ENCODE measurements at places on chromosomes 2 and 18.

GRCh38 chr2:191714925-191715324 is 37.0 kb downstream of the NABP1 start:
- no peak for DNase-seq

DNA sequence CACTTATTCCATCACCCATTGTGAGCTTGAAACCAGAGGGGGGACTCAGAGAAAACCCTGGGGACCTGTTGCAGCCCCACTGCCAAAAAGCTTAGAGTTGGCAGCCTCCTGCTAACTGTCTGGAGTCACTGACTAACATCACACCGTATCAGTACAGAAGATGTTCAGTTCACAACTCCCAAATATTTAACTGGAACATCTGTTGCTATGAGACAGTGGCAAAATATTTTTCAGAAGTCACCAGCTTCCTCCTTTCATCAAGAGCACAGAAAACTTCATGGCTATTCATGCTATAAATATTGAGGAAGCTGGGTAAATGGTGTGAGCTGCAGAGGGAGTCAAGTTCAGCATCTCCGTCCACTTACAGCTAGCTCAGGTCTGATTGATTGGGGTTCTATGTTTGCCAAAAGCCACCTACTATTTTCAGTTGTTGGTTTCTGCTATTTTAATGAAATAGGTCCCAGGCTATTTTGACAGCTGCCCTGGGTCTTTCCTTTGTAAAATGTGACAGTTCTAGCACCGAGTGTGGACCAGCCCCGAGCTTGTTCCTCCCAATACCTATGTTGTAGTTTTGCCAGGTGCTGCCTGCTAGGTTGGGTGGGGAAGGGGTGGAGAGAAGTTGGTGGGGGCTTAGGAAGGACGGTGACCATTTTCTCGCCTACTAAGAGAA is 9.8 kb downstream of the TUBB6 start:
- no peak for DNase-seq

GRCh38 chr2:120499784-120500495 is 154.0 kb downstream of the INHBB start:
- no peak for DNase-seq

GRCh38 chr2:12766421-12766879 is 49.7 kb downstream of the TRIB2 start:
- no peak for DNase-seq

DNA sequence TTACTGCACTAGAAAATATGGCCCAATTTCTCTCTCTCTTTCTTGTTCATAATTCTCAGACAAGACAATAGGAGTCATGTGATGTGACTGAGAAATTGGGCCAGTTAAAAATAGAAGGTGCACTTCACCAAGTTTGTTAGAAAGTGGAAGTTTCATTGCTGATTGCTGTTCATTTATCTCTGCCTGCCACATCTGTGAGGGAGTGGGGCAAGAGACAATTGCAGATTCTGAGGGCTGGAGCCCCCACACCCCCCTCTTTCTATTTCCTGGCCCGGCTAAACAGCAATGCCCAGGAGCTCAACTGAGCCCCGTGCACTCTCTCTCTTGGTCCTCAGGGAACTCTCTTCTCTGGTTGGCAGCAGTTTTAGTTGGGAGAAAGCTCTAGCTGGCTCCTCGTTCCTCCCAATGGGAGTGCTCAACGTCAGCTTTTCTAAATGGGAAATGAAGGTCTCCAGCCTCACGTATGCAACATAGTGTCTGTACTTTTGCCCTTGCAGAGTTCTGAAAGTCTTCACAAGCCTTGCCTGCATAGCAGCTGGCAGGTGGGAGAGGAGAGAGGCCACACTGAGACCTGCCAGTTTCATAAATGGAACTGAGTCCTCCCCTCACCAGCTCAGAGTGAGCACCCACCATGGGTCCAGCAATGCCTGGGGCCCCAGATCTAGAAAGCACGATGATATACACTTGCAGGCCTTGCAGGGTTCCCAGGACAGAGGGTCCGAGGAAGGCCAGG is 115.7 kb downstream of the MYCN start:
- DNase-seq, result no peak

- peak; percentile 58 for DNase-seq
These were observed at the start of gene ANKRD29 for GRCh38 chr18:23662309-23663263. Gene ANKRD29 (minus strand): TSS chr18:23662911. CDS start chr18:23662730, 181 bp downstream.

GRCh38 chr2:10647441-10647840 is 42.3 kb downstream of the NOL10 start:
- no peak for DNase-seq

DNA sequence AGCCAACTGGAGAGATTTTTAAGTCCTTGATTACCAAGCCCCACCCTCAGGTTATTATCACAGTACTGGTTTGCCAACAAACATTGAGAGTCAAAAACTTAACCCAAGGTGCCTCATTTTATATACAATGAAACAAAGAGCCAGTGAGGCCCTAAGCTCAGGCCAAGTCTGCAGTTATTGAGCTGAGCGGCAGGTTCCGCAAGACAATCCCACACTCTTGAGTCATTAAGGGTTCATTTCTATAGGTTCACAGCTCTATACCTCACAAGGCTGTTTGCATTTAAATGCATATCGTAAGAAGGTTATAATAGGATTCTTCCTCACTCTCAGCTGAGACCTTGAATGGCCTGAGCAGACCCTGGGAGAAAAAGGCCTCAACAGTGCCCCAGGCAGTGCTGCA is 268.4 kb upstream of the RGPD4 start:
- no peak for DNase-seq
